ENCODE measurements at places on chromosomes 6 and 20.

DNA sequence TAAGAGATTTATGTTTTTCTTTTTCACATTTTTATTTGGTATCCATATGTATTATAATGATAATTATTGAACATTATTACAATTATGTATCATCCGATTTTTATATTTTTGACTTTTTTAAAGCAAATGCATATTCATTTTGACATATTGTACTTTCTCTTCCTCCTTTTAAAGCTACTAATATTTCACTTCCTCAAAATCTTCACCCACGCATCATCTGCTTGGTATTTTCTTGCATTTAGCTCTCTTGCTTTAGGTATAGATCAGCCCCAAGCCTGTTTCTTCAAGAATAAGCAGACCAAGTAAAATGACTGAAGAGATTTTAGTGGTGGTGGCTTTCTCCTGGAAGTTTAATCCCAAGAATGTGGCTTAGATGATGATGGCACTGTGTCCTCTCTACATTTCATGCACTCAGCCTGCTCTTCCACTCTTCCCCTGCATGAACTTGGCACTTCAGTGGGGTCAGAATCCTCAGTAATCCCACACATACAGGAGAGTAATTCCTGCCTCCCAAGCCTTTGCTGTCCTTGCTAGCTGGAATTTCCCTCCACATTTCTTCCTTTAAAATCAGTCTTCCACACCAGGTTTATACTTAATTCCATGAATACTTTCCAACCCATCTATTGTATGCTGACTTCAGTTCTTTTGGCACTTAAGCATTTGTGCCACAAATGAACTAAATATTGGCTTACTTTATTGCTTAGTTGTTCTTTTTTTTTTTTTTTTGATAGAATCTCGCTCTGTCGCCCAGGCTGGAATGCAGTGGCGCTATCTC lies 8.2 kb downstream of the NCOA7 start:
- no peak for DNase-seq

DNA sequence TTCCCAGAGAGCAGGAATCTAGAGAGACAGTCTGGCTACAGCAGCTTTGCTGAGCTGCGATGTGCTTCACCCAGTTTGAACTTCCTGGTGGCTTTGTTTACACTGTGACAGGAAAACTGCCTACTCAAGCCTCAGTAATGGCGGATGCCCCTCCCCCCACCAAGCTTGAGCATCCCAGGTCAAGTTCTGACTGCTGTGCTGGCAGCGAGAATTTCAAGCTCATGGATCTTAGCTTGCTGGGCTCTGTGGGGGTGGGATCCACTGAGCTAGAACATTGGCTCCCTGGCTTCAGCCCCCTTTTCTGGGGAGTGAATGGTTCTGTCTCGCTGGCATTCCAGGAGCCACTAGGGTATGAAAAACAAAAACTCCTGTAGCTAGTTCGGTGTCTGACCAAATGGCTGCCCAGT lies 91.0 kb upstream of the ESR1 start:
- DNase-seq, result no peak

DNA sequence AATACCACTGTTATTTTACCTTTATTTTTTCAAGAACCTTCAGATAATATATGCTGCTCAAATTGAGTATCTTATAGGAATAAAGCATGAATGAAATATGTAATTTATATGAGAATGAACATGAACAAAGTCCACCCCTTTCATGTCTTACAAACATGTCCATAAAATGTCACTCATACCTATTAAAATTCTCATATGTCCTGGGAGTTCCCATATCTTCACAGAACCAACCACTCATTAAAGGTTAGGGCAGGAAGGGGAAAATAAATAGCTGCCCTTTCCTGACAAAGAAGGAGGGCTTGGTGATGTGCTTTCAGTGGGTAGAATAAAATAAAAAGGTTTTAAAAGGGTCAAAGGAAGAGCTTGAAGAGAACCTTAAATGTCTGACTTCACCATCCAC lies 125.3 kb downstream of the BTBD9 start:
- no peak for DNase-seq

DNA sequence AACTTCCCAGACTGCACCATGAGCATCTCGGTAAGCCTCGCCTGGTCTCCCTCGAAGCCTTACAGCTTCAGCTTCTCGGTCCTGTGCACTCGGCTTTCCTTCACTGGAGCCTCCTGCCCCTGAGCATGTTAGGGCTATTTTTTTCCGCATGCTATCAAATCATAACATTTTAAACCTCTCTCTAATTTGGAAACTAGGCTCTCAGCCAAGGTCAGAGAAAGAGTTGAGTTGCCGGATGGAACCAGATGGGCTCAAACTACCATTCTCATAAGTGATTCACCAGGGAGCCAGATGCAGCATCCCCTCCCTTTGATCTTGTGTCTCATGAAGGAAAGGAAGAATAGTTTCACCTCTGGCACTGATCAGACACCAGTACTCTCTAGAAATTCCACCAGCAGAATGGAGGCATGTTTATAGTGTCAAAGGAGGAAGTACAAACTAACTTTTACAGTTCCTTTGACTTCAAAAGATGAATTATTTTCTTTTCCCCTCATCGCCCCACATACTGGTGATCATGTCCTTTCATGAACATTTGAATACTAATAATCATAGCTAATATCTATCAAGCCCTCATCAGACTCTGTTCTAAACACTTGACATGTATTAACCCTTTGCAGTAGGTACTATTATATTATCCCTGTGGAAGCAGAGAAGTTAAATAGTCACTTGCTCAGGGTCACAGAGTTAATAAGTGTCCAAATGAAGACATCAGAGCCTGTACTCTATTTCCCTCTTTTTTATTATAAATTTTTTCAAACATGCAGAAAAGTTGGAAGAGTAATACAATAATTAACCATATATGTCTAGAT lies 46.7 kb downstream of the MAP1LC3A start:
- DNase-seq, result no peak

- no peak for DNase-seq
Measured at GRCh38 chr6:137751768-137752560, 115.1 kb upstream of the TNFAIP3 start.

DNA sequence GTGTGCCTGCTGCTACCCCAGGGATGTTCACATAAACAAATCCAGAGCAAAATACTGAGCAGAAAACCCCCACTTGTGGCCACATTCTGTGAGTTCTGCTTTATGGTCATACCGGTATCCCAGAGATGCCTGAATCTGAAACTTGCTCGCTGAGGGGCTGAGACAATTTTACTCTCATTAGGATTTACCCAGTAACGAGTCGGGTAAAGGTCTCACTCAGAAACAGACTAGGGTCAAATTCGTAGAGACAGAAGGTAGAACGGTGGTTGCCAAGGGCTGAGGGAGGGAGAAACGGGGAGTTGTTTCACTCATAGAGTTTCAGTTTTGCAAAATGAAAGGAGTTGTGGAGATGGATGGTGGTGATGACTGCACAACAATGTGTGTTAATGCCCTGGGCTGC lies 45.4 kb upstream of the NKX2-2 start:
- DNase-seq, result no peak

DNA sequence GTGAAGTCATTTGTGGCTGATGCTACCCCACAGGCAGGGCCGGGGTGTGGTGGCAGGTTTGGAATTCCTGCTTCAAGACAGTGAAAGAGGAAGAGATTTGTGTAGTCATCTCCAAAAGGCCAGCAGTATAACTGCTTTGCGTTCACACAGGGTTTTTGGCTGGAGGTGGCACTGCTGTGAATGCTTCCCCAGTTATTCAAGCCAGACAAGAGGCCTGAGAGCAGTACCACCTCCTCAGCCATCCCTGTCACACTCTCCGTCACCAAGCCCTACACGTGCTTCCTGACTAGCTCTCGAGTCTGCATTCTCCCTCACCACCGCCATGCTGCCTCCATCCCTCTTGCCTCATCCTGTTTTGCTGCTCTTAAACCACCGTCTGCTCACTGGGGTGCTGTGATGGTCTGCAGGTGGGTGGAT lies 23.9 kb downstream of the ARMC2 start:
- no peak for DNase-seq

DNA sequence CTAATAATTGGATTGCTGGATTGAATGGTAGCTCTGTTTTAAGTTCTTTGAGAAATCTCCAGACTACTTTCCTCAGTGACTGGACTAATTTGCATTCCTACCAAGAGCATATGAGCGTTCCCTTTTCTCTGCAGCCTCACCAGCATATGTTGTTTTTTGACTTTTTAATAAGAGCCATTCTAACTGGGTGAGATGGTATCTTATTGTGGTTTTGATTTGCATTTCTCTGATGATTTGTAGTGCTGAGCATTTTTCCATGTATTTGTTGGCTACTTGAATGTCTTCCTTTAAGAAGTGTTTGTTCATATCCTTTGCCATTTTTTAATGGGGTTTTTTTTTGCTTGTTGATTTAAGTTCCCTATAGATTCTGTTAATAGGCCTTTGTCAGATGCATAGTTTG lies 94.7 kb upstream of the AHI1 start:
- no peak for DNase-seq

- no peak for DNase-seq
Measured at GRCh38 chr6:143348531-143348930, 102.0 kb downstream of the ADAT2 start.

GRCh38 chr20:21101453-21101931 lies 4.7 kb downstream of the LINC00237 start:
- DNase-seq, result no peak

DNA sequence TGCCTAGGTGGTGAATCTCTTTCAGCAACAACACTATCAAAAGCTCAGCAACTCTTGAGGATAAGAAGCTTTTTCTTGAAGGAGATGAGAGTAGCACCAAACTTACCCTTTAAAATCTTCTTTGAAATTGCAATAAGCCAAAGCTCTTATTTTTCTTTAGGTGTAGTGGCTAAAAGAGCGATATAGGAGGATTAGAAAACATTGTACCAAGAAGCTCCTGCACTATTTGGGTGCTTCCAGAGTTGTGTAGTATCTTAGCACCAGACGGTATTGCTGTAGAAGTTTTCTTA lies 1.2 kb downstream of the FUT9 start:
- no peak for DNase-seq

DNA sequence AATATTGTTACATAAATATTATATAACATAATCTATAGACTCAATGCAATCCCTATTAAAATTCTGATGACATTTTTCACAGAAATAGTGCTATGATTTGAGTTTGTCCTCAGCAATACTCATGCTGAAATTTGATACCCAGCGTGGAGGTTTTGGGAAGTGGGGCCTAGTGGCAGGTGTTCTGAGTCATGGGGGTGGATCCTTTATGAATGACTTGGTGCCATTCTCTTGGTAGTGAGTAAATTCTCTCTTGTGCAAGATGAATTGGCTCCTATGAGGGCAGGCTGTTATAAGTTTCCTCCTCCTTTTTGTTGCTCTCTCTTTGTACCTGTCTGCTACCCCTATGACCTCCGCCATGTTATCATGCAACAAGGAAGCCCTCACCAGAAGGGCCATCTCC lies 65.8 kb downstream of the SHPRH start:
- no peak for DNase-seq

DNA sequence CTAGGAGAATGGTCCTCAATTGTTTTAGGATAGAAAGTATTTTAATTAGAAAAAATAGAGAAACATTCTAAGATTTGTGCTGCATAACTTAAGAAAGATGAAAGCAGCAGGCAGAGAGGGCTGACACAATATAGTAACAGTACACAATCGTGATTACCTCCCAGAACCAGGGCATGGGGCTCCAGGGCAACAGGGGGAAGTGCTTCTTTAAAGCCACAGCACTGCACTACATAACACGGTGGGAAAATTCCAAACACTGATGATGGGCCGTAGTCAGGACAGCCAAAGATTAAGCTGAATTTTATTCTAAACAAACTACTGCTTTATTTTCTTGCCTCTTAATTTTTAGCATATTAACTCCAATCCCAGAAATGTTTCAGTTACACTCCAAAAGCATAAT lies 14.4 kb downstream of the EXOC2 start:
- no peak for DNase-seq

GRCh38 chr6:106214531-106214930 lies 111.0 kb downstream of the ATG5 start:
- DNase-seq, result no peak

DNA sequence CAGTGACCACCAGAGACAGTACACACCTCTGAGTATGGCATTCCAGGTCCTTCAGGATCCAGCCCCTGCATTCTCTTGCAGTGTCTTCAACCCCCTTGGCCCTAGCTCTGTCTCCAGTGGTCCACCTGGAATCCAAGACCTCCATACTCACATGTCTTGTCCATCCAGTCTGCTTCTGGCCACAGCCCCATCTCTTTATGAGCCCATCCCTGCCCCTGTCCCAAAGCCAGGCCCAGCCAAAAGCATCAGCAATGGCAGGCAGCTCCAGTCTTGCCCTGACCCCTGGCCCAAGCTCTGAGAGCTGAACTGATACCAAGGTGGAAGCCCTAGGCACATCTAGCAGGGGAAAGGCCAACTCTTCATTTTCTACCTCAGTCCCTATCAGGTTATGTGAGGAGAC lies 119.6 kb upstream of the PTPRT start:
- DNase-seq, result no peak

- no peak for DNase-seq
Measured at GRCh38 chr6:161198176-161198575, 75.7 kb downstream of the AGPAT4 start.

DNA sequence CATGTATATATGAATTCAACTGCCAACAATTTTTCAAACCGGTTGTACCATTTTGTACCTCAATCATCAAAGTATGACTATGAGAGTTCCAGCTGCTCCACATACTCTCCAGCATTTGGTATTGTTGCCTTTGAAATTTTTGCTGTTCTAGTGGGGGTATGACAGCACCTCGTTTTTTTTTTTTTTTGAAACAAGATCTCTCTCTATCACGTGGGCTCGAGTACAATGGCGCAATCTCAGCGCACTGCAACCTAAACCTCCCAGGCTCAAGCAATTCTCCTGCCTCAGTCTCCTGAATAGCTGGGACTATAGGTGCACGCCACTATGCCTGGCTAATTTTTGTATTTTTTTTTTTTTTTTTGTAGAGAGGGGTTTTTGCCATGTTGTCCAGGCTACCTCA lies 144.7 kb upstream of the JARID2 start:
- DNase-seq, result no peak

DNA sequence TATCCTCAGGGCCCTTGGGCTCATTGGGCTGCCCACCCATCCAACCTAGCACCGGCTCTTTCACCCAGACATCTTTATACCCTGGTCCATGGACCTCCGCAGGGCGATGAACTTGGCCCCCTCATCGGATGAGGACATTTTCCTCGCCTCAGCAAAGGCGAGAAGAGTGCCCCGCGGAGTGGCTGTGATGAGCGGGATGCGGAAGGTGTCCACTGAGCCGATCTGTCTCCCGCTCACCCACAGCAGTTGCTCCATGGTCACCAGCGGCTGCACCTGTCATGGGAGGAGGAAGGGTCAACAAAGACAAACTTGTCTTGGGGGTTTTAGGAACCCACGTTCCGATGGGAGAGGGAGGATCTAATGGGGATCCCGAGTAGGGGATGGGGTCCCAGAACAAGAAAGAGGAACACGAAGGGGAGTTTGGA lies 690 bp downstream of the NEU1 start:
- no peak for DNase-seq
